ENCODE measurements at places on chromosomes 3 and 15. TPM values are rescaled to one million over a fixed set of nuclear protein-coding genes. Genes with fewer than 3 reads are reported as not detected.

Gene CELSR3
- 30.4 TPM for total RNA-seq

Gene ZNF774
- 8.3 TPM for total RNA-seq

Gene IL17RD
- 27.7 TPM for total RNA-seq

Gene C2CD4A
- under 0.01 TPM for total RNA-seq

Gene SUSD5
- 7.4 TPM for total RNA-seq

Gene UMPS
- total RNA-seq = 48.4 TPM

Gene MEGF11
- total RNA-seq = 6.9 TPM

Gene C3orf80
- 2.5 TPM for total RNA-seq

Gene ITIH1
- total RNA-seq = not detected

Gene SI
- total RNA-seq = under 0.01 TPM

Gene GABRG3
- total RNA-seq = 42.9 TPM

Gene IMPG2
- total RNA-seq = 6.9 TPM

Gene FEM1B
- total RNA-seq = 209 TPM

Gene SLC35G2
- 33.0 TPM for total RNA-seq

Gene PCOLCE2
- 13.6 TPM for total RNA-seq

Gene PPM1M
- total RNA-seq = 7.4 TPM

Gene MME
- total RNA-seq = 9.7 TPM

Gene IDH2
- 72.4 TPM for total RNA-seq

Gene NR1I2
- 0.23 TPM for total RNA-seq

Gene FETUB
- total RNA-seq = not detected

Gene EFCC1
- total RNA-seq = 1.6 TPM

Gene CHRFAM7A
- 14.8 TPM for total RNA-seq

Gene TPRG1
- total RNA-seq = 4.4 TPM

Gene ISLR
- total RNA-seq = 14.5 TPM

Gene ADGRG7
- not detected for total RNA-seq

Gene CEMIP
- 3.9 TPM for total RNA-seq

Gene ST8SIA2
- total RNA-seq = 61.8 TPM

Gene SAXO2
- 14.8 TPM for total RNA-seq

Gene INO80
- 33.4 TPM for total RNA-seq

Gene TMEM207
- not detected for total RNA-seq

Gene PYGO1
- total RNA-seq = 53.1 TPM

Gene GCSAM
- total RNA-seq = not detected

Gene NEO1
- 98.5 TPM for total RNA-seq

Gene MB21D2
- 54.7 TPM for total RNA-seq

Gene RYR3
- total RNA-seq = 23.1 TPM

Gene MED12L
- 23.8 TPM for total RNA-seq
